Left lung (tissue), 14 donors: ENCODE measurements at places on chromosomes 3 and 15.

- no peak for DNase-seq
- H3K27ac ChIP-seq: peak overlapping the region; percentile 13
- no peaks in the 10 kb centered on the region for H3K27me3 ChIP-seq
- H3K36me3 ChIP-seq: no peaks in the 10 kb centered on the region
Measured at GRCh38 chr15:70605606-70606410, 157.6 kb downstream of the UACA start.

GRCh38 chr3:4511491-4512262 lies 18.5 kb downstream of the ITPR1 start:
- peaks cover 8% of the 10 kb centered on the region for H3K4me1 ChIP-seq
- H3K36me3 ChIP-seq: no peaks in the 10 kb centered on the region
- no peak overlapping the region for H3K27ac ChIP-seq
- DNase-seq: no peak
- H3K27me3 ChIP-seq: no peaks in the 10 kb centered on the region

- peaks cover 66% of the 10 kb centered on the region for H3K36me3 ChIP-seq
- H3K27me3 ChIP-seq: no peaks in the 10 kb centered on the region
- peaks cover 44% of the 10 kb centered on the region for H3K4me1 ChIP-seq
- peak; percentile 83 for DNase-seq
- H3K4me3 ChIP-seq: no peak overlapping the region
Measured at GRCh38 chr3:52525680-52526561, 7.7 kb downstream of the NT5DC2 start.

- H3K4me3 ChIP-seq: no peak overlapping the region
- peaks cover 29% of the 10 kb centered on the region for H3K36me3 ChIP-seq
- no peaks in the 10 kb centered on the region for H3K27me3 ChIP-seq
- H3K27ac ChIP-seq: no peak overlapping the region
Measured at GRCh38 chr15:89171136-89172072, 50.0 kb downstream of the RLBP1 start.

DNA sequence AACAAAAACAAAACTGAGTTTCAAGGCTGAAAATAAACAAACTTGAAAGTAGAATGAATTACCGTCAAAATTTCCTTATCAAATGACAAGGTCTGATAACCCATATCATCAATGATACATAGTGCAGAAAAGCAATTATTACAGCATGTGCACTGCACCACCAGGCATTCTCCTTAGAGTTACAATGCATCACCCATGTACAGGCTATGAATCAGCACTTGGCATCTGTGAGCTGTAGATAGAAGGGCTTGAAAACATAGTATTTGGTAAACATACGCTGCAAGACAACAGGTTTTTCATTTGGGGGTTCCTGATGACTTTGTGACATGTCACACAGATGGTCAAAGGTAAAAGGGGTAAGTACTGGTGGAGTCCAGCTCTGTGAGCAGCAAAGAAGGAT lies 265.1 kb downstream of the CTNNB1 start:
- DNase-seq: no peak
- no peak overlapping the region for H3K27ac ChIP-seq
- no peaks in the 10 kb centered on the region for H3K4me1 ChIP-seq

- H3K4me1 ChIP-seq: peaks cover 8% of the 10 kb centered on the region
- no peak for DNase-seq
- H3K27me3 ChIP-seq: no peaks in the 10 kb centered on the region
- peak overlapping the region; percentile 26 for H3K27ac ChIP-seq
- H3K4me3 ChIP-seq: no peak overlapping the region
Measured at GRCh38 chr15:80998251-80998650, 2.5 kb upstream of the TLNRD1 start.

DNA sequence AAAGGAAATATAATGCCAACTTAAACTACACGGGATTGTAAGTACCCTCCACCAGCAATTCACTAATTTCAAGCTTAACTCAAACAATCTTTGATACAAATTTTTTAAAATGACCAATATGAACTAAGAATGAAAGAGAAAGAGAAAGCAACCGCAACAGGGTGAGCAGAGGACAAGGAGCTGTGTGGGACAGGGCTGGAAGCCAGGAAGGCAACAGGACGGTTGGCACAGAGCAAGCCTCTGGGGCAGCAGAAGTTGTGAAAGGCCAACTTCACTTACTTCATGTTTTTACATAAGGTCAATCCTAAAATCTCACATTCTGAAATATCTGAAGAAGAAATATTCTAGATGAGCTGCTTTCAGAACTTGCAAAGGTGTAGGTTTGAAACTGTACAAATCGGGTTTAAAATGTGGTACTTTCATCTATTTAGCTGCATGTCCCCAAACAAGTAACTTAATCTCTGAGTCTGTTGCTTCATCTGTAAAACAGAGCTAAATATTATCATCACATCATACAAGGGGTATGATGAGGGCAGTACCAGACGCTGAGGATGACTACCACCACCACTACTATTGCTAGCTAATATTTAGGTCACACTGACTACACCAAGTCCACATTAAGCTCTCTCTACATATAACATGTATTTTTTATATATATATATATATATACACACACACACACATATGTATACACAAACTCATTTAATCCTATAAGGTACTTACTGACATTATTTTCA lies 101.7 kb downstream of the IGSF11 start:
- peak; percentile 35 for DNase-seq
- H3K4me3 ChIP-seq: no peak overlapping the region
- no peaks in the 10 kb centered on the region for H3K27me3 ChIP-seq
- H3K36me3 ChIP-seq: no peaks in the 10 kb centered on the region
- H3K27ac ChIP-seq: no peak overlapping the region
